ENCODE measurements at places on chromosomes 2 and 18.

DNA sequence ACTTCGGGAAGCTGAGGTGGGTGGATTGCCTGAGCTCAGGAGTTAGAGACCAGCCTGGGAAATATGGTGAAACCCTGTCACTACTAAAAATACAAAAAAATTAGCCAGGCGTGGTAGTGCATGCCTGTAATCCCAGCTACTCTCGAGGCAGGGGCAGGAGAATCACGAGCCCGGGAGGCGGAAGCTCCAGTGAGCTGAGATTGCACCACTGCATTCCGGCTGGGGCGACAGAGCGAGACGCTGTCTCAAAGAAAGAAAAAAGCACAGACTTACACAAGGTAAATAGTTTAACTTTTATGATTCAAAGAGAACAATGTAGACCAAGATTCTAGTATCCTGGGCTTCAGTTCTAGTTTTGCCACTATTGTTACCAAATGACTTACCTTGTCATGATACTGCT lies 37.4 kb downstream of the NCKAP1 start:
- DNase-seq = no peak

DNA sequence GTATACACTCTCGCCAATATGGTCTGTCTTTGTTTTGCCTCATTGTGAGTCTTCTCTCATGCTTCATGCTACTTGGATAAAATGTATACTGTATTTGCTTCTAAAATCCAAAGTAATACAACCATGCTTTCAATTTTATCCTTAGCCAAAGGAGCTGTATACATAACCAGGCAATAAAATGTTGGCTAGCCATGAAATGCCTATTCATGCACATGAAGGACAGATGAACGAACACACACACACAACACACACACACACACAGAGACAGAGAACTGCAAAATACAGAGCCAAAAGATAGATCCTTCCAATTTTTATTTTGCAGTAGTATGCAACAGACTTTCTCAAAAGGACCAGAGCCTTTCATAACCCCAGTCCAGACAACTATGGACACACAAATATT lies 113.7 kb downstream of the SATB2 start:
- no peak for DNase-seq

DNA sequence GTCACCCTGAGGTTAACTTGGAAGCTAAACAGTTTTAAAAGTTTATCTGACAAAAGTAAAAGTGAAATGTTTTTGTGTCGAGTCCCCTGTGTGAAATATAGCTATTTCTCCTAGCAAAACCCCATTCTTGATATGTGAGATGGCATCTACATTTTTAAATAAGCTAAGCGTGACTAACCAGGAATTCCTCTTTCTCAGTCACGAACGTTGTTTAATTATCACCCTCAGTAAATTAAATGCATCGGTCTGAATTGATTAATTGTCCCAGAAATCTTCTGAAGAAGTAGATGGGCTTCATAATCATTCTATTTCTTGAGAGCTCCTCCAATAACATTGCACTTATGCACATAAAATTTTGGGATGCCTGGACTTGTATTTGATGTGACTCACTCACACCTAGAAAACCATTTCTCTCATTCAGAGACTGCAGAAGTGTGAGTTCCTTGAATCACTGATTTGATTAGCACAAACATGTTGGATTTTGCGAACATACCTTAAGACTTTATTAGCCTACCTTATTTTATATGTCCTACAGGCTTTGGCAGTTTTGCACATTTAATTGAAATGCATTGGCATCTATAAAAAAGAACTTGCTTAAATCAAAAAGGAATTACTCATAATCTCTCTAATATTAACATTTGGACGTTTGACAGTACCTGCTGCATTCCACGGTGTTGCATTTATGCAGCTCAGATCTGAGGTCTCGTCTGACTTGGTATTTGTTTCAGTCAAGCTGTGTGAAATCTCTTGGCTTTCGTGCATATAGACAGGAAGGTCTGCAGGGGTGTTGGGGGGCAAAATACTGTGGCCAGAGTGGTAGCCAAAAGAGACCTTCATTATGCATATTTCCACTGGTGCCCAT lies 475.2 kb downstream of the EPHA4 start:
- no peak for DNase-seq

- no peak for DNase-seq
Observed at GRCh38 chr18:35178260-35178659, 62.6 kb upstream of the ZNF397 start.

- DNase-seq = no peak
Observed at GRCh38 chr18:25457126-25457525, 105.2 kb upstream of the ZNF521 start.

- DNase-seq = no peak
Observed at GRCh38 chr2:104818264-104818663, 35.7 kb upstream of the POU3F3 start.

DNA sequence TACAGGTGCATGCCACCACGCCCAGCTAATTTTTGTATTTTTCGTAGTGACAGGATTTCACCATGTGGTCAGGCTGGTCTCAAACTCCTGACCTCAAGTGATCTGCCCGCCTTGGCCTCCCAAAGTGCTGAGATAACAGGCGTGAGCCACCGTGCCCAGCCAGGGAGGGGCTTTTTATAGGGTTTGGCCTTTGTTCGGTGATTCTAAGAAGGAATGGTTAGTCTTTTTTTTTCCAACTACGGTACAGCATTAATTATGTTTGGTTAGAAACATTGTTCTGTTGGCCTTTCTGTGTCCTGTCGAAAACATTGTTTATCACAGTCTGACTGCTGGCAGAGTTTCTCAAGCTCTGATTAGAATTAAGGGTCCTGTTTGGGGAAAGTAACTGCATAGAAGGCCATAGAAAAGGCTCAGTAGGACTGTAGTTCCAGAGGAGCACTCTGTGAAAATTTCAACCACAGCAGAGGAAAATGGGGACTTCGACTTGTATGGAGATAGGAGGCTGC lies 19.3 kb upstream of the SMCHD1 start:
- DNase-seq = no peak

- DNase-seq = no peak
Observed at GRCh38 chr2:7116511-7116910, 199.3 kb downstream of the RNF144A start.

DNA sequence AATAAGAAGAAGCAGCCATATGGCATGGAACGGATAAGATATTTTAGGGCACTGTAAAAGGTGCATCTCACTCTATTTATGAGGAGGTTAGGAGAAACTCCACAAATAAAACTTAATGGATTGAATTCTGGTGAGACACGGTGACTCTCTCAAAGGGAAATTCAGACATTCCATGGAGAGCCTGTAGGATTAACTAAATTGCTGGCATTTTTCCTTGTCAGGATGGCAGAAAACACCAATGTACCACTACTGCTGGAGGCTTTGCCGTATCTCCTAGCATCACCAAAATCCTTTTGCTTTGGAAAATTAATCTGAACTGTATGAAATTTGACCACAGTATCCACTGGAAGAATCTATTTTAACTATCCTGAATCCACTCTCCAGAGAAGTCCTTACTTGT lies 79.3 kb downstream of the RBM43 start:
- DNase-seq = no peak

- DNase-seq = peak; percentile 27
Observed at GRCh38 chr2:101883860-101884259, 107.9 kb upstream of the IL1R2 start.

DNA sequence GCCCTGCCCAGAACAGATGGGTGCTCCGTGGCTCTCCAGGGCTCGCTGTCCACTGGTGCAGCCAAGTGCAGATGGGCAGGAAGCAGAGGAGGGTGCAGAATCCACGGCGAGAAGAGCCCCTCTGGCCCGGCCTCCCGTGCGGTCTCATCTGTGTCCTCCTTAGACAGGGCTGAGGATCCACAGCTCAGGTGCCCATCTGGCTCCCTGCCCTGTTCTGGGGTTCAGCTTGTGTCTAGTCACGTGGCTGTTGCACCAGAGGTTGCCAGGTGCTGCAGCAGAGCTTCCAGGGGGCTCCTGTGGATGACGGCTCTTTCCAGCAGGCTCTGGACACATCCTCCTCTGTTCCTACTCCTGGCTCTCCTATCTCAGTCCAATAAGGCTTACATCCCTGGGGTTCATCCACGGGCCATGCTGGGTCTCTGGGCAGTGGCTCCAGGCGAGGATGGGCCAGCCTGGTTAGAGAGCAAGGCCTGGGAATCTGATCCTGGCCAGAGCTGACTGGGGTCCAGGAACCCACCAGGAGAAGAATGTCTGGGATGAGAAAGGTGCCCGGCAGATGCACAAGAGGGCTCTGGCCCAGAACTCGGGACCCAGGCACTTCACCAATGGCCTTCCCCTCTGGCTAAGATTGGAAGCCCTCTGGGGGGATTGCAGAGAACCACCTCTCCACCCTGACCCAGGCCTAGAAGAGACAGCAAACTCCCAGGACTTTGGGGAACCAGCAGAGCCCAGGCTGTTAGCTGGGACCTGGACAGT lies 116.3 kb upstream of the ID2 start:
- DNase-seq = no peak

DNA sequence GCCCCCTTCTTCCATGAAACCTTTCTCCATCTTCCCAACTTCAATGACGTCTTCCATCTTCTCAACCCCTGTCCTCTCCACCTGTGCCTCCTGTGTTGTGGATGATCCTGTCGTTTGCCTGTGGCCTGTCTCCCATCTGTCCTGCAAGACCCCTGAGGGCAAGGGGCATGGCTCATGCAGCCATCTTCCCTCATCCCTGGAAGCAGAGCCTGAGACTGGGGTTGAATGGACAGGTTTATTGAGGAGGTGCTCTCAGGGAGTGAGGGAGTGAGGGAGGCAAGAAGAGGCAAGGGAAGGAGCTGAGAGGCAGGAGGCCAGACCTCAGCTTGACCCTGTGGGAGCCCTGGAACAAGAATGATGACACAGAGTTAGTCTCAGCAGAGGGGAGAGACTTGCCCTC lies 7.3 kb downstream of the SPATA3 start:
- DNase-seq = no peak

DNA sequence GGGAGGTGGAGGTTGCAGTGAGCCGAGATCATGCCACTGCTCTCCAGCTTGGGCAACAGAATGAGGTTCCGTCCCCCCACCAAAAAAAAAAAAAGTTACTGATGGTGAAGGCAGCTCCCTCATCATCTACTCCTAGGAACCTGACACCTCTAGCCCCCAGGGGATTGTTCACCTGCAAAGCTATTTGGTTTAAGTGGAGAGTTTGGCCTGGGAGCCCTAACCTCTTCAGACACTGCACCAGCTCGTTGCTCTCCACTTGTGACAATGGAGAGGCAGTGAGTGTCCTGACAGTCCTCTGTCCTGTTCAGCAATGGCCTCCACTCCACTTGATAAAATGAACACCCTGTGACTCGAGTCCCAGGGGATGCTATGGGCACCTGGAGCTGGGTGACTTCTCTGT lies 43.5 kb downstream of the ATP6V1C2 start:
- DNase-seq = no peak

- DNase-seq = no peak
Observed at GRCh38 chr2:216445501-216445900, 33.2 kb downstream of the SMARCAL1 start.

- DNase-seq = no peak
Observed at GRCh38 chr2:45323344-45323743, 287.7 kb downstream of the SRBD1 start.

GRCh38 chr2:20444993-20445910 lies 1.6 kb upstream of the RHOB start:
- DNase-seq = no peak

DNA sequence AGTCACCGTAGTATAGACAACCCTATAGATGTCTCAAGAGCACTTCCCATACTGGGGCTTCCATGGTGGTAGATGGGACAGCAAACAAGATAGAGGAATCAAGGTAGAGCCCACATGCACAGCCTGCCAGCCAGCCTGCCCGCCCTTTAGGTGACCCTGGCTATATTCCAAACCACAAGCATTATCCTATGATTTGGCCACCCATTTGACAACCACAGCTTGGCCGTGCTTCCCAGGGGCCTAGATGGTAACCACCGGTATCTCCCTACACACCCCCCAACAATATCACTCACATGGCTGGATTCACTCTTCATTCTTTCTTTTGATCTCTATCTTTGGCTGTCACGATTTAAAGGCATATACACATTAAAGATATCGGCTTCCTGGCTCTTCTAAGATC lies 85.3 kb downstream of the CDK15 start:
- DNase-seq = no peak

- no peak for DNase-seq
Observed at GRCh38 chr2:32484937-32485336, 128.1 kb downstream of the BIRC6 start.

- no peak for DNase-seq
Observed at GRCh38 chr2:17749753-17750438, 3.7 kb downstream of the SMC6 start.

DNA sequence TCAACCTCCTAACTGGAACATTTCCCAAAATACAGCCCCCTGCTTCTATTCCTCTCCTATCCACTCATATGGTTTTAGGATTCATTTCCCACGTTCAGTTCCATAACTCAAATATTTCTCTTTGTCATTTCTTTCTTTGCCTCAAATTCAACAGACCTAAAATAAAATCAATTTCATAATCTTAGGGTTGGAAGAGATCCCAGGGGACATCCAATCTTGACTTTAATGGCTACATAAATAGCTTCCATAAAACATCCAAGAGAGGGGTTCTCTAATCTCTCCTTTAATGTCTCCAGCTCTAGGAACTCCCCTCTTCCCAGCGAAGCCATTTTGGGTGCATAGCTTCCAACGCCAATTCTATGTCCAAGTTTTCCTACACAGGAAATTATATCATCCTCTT lies 33.8 kb downstream of the RBKS start:
- DNase-seq = no peak

DNA sequence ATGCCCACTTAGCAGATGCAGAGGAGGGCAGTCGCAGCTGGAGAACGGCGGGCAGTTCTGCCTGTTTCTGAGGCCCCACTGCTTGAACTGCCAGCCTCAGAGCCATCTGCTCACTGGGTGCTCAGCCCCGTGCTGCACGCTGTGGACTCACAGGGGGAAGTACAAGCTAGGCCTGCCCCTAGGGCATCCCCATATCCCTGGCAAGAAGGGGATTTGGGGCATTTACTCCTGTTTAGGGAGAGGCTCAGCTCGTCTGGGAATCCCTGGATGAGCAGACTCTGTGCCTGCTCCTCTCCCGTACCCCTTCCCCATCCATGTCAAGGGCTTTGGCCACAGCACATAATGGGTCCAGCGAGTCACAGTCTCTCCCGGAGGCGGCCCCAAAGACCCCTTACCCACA lies 169.8 kb upstream of the PKDCC start:
- DNase-seq = no peak

GRCh38 chr2:205765151-205765550 lies 82.8 kb downstream of the NRP2 start:
- DNase-seq = no peak

DNA sequence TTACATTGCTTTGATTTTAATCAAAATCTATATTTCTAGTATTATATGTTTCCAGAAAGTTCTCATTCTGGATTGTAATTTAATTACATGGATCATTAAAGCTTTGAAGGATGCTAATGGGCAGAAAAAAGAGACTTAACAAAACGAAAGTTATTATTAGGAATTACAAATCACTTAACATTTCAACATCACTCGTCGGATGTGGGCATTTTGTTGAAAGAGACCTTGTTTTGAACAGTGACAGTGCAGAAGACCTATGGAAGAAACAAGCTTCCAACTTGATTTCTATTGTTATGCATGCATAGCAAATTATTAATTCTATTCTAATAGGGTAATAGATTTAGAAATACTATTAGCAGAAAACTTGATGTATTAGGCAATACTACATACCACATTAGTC lies 31.4 kb upstream of the DARS1 start:
- no peak for DNase-seq

GRCh38 chr2:65504201-65504600 lies 71.8 kb upstream of the SPRED2 start:
- DNase-seq = no peak

GRCh38 chr2:20674974-20675679 lies 8.2 kb downstream of the GDF7 start:
- no peak for DNase-seq
